Muscle of arm (tissue), 14 donors: ENCODE measurements at places on chromosomes 13 and 19. TPM values are rescaled to one million over a fixed set of nuclear protein-coding genes. Genes with fewer than 3 reads are reported as not detected.

Gene RGL3
- 0.68 TPM for polyA plus RNA-seq

- DNase-seq, result no peak
Measured at GRCh38 chr13:21032656-21033055, 28.7 kb downstream of the LATS2 start.

DNA sequence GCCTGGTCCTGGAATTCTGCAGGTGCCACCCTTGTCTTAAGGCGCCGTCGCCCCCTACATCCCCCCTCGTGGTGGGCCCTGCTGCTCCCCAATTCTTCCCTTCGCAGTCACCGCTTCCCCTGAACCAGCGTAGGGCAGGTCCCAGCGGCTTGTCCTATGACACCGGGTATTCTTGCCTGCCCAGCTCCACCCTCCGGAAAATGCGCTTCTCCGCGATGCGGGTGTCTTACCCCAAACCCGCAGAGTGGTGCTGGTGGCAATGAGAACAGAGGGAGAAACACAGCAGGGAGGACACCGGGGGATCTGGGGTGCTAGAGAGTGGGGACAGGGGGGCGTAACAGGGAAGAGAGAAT, 9.0 kb downstream of the ZNF808 start:
- DNase-seq, result no peak

DNA sequence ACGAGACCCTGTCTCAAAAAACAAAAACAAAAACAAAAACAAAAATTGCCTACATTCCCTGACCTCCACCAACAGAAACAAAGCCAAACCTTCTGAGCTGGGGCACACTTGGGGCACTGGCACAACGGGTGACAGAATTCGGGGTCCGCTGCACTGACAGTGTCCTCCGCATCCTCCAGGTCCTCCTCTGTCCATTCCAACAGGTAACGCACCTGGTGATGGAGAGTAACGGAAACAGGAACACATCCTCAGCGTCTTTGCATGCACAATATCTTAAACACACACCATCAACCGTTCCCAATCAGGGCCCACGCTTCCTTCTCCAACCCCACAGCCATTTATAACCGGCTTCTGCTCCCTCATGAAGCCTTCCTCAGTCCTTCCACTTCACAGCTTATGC, 34.6 kb downstream of the PDCD5 start:
- no peak for DNase-seq

DNA sequence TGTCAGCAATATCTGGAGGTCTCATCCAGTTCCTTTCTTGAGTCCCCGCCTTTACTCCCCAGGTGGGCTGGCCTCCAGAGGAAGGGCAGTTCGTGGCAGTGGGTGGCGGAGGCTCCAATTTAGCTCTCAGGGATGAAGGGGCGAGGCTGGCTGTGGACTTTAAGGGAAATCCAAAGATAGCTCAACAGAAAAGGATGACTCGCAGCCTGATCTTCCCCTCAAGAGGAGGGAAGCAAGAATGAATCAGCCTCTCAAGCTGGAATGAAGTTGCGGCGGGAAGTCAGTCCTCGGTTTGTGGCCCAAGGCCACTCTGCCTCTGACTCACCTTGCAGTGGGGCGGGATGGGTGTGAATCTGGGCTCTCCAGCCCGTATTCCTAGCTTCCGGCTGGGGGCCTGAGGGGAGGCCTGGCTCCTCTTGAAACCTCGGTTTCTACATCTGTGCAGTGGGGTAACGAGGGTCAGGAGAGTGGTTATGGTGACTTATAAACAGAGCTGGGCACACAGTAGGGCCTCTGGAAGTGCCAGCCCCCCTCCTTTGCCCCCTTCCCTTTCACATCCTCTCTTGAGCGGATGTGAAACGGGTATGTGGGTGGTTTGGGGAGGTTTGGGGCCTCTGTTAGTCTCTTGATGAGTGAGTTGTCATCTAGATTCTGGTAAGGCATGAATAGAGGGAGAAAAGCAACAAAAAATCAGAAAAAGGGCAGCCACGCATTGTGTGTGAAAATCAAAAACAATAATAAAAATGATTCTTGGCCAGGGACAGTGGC, 10.5 kb upstream of the SMG9 start:
- DNase-seq, result no peak

DNA sequence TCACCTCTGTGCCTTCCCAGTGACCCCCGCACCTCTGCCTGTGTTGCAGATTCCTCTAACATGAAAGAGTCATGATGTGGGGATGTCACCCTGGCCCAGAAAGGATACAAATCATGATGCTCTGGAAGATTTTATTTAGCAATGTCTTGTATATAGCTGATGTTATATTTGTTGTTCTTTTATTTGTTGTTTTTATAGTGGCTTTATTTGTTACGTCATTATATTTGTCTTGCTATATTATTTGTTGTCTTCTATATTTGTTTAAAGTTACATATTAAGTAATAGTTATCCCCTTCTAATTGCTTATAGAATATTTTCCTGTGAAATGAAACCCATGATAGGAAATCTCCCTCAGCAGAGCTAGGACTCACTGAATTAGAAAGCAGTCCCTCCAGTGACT, 1149.2 kb downstream of the UQCRFS1 start:
- no peak for DNase-seq

GRCh38 chr19:17376935-17377600, at the start of gene PLVAP:
PLVAP (minus strand) TSS chr19:17377342; CDS start chr19:17377288, 54 bp downstream.
- DNase-seq, result no peak

- DNase-seq, result no peak
Measured at GRCh38 chr13:83048419-83048818, 833.9 kb downstream of the SLITRK1 start.

DNA sequence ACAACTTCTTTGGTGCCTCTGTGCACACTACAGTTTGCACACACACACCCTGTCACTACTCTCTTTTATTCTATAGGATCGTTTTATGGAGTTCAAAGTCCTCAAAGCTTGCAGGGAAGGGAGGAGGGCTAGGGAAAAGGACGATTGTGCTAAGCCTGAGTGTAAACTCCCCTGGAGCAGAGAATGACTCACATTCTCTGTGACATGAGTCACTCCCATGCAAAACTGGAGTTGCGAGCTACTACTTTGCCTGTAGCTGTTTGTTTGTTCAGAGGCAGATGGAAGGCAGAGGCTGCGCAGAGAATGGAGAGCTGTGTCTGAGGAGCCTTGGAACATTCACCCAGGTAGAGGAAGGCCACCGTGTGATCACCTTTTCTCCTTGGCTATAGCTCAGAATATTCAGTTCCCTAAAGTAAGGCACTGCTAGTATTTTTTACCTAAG, 80.5 kb upstream of the MBNL2 start:
- no peak for DNase-seq

- DNase-seq, result no peak
Measured at GRCh38 chr13:54511366-54511765, 1482.8 kb downstream of the OLFM4 start.
